ENCODE measurements at places on chromosomes 5 and 9. TPM values are rescaled to one million over a fixed set of nuclear protein-coding genes. Genes with fewer than 3 reads are reported as not detected.

DNA sequence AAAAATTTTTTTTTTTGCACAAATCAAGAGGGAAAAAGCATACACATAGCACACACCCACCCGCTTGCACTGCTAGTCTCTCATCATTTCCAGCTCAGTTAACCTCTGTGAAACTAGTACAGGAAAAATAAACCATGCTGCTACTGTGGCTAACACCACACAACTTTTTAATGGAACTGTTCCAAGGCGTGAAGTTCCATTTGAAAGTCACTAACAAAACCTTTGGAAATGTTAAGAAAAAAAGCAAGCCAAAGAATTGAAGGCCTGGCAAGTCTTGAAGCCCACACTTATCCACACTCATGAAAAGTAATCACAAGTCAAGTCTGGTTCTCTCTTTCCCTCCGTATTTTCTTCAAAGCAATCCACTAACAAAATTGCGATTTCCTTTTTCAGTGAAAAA is 116.3 kb downstream of the FANCC start:
- H3K4me1 ChIP-seq = peaks cover 11% of the 10 kb centered on the region
- no peak overlapping the region for H3K27ac ChIP-seq
- H3K27me3 ChIP-seq = no peaks in the 10 kb centered on the region
- no peaks in the 10 kb centered on the region for H3K36me3 ChIP-seq

PCDHGB3 gene
- 2.8 TPM for total RNA-seq

OSMR gene
- total RNA-seq = 70.8 TPM

SLC36A3 gene
- total RNA-seq = not detected

DNA sequence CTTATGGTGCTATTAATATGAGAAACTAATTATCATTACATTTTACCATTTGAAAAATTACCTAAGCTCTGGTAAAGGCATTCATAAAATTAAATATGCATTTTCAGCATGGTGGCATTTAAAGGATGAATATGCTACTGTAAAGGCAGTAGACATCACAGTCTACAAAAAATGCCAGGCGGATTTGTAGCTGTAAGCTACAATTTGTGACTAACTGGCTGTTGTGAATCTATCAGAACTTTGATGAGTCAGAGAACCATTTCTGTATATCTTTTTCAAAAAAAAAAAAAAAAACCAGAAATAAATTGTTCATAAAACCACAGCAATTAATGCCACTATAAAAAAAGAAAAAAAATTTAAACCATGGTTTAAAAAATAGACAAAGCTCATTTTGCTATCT is 186.3 kb downstream of the NFIB start:
- no peaks in the 10 kb centered on the region for H3K36me3 ChIP-seq
- no peak overlapping the region for H3K4me3 ChIP-seq
- H3K27me3 ChIP-seq = no peaks in the 10 kb centered on the region
- peak; percentile 48 for DNase-seq
- no peak overlapping the region for H3K27ac ChIP-seq
- no peaks in the 10 kb centered on the region for H3K4me1 ChIP-seq

DNA sequence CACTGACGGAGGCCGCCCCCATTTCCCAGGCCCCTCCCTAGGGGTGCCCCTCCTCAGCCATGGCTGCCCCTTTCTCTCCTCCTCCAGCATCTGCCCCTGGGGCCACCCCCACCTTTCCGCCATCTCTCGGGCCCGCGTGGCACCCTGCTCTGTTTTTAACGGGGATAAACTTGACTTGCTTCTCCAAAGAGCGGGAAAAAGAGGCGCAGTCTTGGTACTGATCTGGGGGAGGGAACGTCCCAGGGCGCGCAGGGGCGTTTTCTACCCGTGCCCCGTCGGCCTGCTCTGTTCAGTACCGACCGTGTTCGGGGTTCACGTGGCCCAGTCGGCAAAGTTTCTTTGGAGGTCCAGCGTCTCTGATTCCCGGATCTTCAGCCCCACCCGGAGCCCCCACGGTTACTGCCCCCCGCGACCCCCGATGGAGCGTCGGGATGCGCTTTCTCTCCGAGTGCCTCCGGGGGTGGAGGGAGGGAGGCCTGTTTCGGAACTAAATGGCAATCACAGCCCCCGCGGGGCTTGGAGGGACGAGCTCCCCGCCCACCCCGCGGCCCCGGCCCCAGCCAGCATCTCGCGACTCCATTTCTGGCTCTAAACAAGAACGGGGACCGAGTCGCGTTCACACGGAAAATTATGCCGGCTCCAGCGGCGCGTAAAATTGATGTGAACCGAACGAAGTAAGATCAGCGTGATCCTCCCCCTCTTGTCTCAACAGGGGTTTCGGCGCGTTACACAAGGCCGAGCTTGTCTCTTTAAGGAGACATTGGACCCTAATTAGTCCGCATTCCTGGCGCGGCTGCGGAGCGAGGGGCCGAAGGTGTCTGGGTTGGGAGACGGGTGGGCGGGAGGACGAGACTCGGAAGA is 1.1 kb upstream of the TLE4 start:
- peak overlapping the region; percentile 87 for H3K4me3 ChIP-seq
- H3K27ac ChIP-seq = peak overlapping the region; percentile 75
- peak; percentile 77 for DNase-seq
- peaks cover 15% of the 10 kb centered on the region for H3K4me1 ChIP-seq

CBY3 gene
- total RNA-seq = not detected

- peak overlapping the region; percentile 62 for H3K27ac ChIP-seq
- DNase-seq = peak; percentile 96
- H3K36me3 ChIP-seq = no peaks in the 10 kb centered on the region
- peaks cover 52% of the 10 kb centered on the region for H3K4me1 ChIP-seq
- H3K27me3 ChIP-seq = no peaks in the 10 kb centered on the region
These were observed 39.8 kb downstream of the NEK6 start for GRCh38 chr9:124297551-124297901.

DNA sequence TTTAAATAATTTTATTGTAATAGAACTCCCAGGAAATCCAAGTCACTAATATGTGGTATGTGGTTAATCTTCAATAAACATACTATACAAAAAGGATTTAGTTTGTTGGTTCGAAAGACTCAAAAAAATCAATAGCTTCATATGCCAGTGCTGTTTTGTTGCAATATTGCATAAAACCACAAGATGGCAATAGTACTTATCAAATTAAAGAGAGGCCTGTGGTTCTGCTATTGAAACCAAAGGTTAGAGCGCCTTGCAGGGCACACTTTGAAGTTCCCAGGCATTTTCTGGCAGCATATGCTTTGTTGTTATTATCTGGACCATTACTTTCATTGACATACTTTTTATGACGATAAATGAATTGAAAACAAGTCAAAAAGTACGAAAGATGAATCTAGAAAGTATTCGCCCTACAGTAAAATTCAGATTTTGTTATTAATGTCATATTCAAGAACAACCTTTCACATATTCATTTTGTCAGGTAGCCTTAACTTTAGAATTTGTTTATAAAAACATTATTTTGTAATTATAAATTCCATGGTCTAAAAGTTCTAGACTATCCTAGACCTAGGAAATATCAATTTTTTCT is 316.3 kb downstream of the MCTP1 start:
- H3K36me3 ChIP-seq = no peaks in the 10 kb centered on the region
- H3K27ac ChIP-seq = no peak overlapping the region
- H3K4me3 ChIP-seq = no peak overlapping the region
- peaks cover 6% of the 10 kb centered on the region for H3K27me3 ChIP-seq
- H3K4me1 ChIP-seq = no peaks in the 10 kb centered on the region

- H3K27ac ChIP-seq = no peak overlapping the region
- peak; percentile 33 for DNase-seq
- no peak overlapping the region for H3K4me3 ChIP-seq
These were observed 242.5 kb upstream of the RIOK2 start for GRCh38 chr5:97425511-97425910.

GRCh38 chr5:159102311-159102934 is 2.7 kb upstream of the EBF1 start:
- no peaks in the 10 kb centered on the region for H3K36me3 ChIP-seq
- H3K4me3 ChIP-seq = peak overlapping the region; percentile 99
- peaks cover 14% of the 10 kb centered on the region for H3K4me1 ChIP-seq
- peak; percentile 60 for DNase-seq

GRCh38 chr5:128009403-128009802 is 74.2 kb upstream of the SLC12A2 start:
- DNase-seq = no peak
- no peaks in the 10 kb centered on the region for H3K36me3 ChIP-seq
- H3K27ac ChIP-seq = no peak overlapping the region
- H3K4me3 ChIP-seq = no peak overlapping the region
- no peaks in the 10 kb centered on the region for H3K4me1 ChIP-seq

- H3K4me1 ChIP-seq = no peaks in the 10 kb centered on the region
- H3K36me3 ChIP-seq = no peaks in the 10 kb centered on the region
- no peak overlapping the region for H3K27ac ChIP-seq
- H3K27me3 ChIP-seq = no peaks in the 10 kb centered on the region
- H3K4me3 ChIP-seq = no peak overlapping the region
These were observed 61.9 kb downstream of the IRX1 start for GRCh38 chr5:3657364-3658022.

- no peak overlapping the region for H3K27ac ChIP-seq
- DNase-seq = no peak
- H3K4me3 ChIP-seq = no peak overlapping the region
- H3K36me3 ChIP-seq = no peaks in the 10 kb centered on the region
- H3K4me1 ChIP-seq = peaks cover 22% of the 10 kb centered on the region
These were observed 220.6 kb upstream of the RASEF start for GRCh38 chr9:83283528-83283927.

- peaks cover 77% of the 10 kb centered on the region for H3K36me3 ChIP-seq
- H3K27ac ChIP-seq = peak overlapping the region; percentile 90
- peak; percentile 58 for DNase-seq
- H3K4me3 ChIP-seq = no peak overlapping the region
- no peaks in the 10 kb centered on the region for H3K27me3 ChIP-seq
These were observed 7.6 kb downstream of the TGFBI start for GRCh38 chr5:136036293-136036911.

GRCh38 chr5:143629871-143630659 is 181.9 kb upstream of the HMHB1 start:
- H3K4me1 ChIP-seq = peaks cover 41% of the 10 kb centered on the region
- H3K27ac ChIP-seq = peak overlapping the region; percentile 60
- H3K27me3 ChIP-seq = no peaks in the 10 kb centered on the region
- peak overlapping the region; percentile 21 for H3K4me3 ChIP-seq

DNA sequence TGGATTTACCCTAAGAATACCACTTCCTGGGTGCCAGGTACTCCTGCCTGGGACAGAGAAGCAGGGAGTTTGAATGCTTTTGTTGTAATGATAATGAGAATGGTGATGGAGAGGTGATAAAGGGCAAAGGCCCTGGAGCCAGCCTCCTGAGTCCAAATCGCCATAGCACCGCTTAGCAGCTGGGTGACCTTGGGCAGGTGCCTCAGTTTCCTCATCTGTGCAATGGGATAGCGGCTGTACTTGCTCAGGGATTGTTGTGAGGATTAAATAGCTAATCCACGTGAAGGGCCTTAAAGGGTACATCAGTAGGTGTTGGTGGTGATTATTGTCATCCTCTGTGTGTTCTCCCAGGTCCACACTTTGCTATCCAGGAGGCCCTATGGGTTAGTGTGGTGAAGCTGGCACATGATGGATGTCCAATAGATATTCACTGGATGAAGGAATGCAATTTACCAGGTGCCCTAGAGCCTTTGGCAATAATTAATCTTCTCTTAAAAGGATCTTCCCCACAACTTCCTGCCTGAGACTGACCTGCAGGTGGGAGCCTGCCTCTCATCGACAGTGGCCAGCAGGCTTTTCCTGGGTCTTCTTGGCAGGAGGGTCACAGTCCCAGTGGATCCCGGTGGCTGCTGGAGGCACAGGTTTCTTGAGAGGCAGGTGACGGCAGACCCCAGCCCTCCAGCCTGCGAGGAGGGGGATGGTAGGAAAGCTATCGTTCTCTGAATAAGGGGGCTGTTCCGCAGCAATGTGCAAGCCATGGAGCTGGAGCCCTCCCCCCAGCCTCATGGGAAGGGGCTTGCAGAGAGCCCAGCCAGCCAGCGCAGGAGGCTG is 160.2 kb downstream of the MACROH2A1 start:
- H3K4me1 ChIP-seq = peaks cover 24% of the 10 kb centered on the region
- DNase-seq = no peak
- no peak overlapping the region for H3K4me3 ChIP-seq
- no peaks in the 10 kb centered on the region for H3K36me3 ChIP-seq
- no peak overlapping the region for H3K27ac ChIP-seq
- H3K27me3 ChIP-seq = no peaks in the 10 kb centered on the region

- H3K4me3 ChIP-seq = no peak overlapping the region
- H3K4me1 ChIP-seq = no peaks in the 10 kb centered on the region
- H3K27ac ChIP-seq = no peak overlapping the region
- DNase-seq = peak; percentile 9
- no peaks in the 10 kb centered on the region for H3K27me3 ChIP-seq
These were observed 216.7 kb downstream of the CDH18 start for GRCh38 chr5:19771174-19771835.

- 0 out of 2 replicates have a peak, but pooled peaks cover 6% of the 10 kb centered on the region for H3K27me3 ChIP-seq
- no peaks in the 10 kb centered on the region for H3K36me3 ChIP-seq
- no peak for DNase-seq
- H3K27ac ChIP-seq = no peak overlapping the region
- no peak overlapping the region for H3K4me3 ChIP-seq
These were observed 22.1 kb downstream of the URM1 start for GRCh38 chr9:128393145-128393775.

DDX4 gene
- total RNA-seq = not detected
